B cell (primary cell): ENCODE measurements at places on chromosomes 13 and 19. TPM values are rescaled to one million over a fixed set of nuclear protein-coding genes. Genes with fewer than 3 reads are reported as not detected.

DNA sequence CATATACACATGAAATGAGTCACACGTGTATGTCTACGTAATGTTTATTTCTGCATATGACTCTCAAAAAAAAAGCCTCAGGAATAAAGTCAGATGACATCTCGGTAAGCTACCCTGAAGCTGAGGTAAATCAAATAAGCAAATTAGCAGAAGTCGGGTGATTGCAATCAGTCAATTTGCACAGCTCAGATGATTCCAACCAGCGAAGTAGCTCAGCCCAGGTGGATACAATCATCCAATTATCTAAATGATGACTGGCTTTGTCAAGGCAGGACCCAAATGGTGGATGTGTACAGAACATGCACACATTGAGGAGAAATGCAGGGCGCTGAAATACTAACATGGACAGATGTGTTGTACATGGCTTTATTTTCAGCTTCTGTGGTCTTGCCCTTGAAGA is 148.5 kb downstream of the ZNF486 start:
- H3K27ac ChIP-seq: no peak overlapping the region
- H3K27me3 ChIP-seq: no peaks in the 10 kb centered on the region
- no peak overlapping the region for H3K4me3 ChIP-seq
- no peaks in the 10 kb centered on the region for H3K36me3 ChIP-seq
- DNase-seq: no peak
- H3K4me1 ChIP-seq: no peaks in the 10 kb centered on the region

- no peaks in the 10 kb centered on the region for H3K36me3 ChIP-seq
- H3K27me3 ChIP-seq: no peaks in the 10 kb centered on the region
- H3K27ac ChIP-seq: no peak overlapping the region
- DNase-seq: no peak
- H3K4me1 ChIP-seq: peaks cover 10% of the 10 kb centered on the region
Observed at GRCh38 chr19:40360708-40361241, 12.3 kb downstream of the PLD3 start.

GRCh38 chr13:85492283-85492682 is 306.9 kb downstream of the SLITRK6 start:
- no peaks in the 10 kb centered on the region for H3K4me1 ChIP-seq
- H3K36me3 ChIP-seq: no peaks in the 10 kb centered on the region
- no peak overlapping the region for H3K27ac ChIP-seq
- no peak overlapping the region for H3K4me3 ChIP-seq
- DNase-seq: no peak
- H3K27me3 ChIP-seq: no peaks in the 10 kb centered on the region

TEX30 gene
- total RNA-seq: 5.3 and 5.9 TPM in 2 replicates

TMEM59L gene
- not detected in 2 replicates for total RNA-seq

ZNF223 gene
- total RNA-seq: 7.3 and 9.5 TPM in 2 replicates
